H9 (cell line): ENCODE measurements at places on chromosomes 12 and 14. TPM values are rescaled to one million over a fixed set of nuclear protein-coding genes. Genes with fewer than 3 reads are reported as not detected.
A peak's percentile ranks its signal among the peaks of the same experiment; 100 is the strongest.

GRCh38 chr12:14403711-14404196, 38.3 kb downstream of the ATF7IP start:
- DNase-seq, result no peak

- peak; percentile 61 for DNase-seq
Observed at GRCh38 chr12:105502426-105502930, 172.0 kb downstream of the C12orf75 start.

KIAA0586 gene
- total RNA-seq, result 19.7 and 20.9 TPM in 2 replicates

DNA sequence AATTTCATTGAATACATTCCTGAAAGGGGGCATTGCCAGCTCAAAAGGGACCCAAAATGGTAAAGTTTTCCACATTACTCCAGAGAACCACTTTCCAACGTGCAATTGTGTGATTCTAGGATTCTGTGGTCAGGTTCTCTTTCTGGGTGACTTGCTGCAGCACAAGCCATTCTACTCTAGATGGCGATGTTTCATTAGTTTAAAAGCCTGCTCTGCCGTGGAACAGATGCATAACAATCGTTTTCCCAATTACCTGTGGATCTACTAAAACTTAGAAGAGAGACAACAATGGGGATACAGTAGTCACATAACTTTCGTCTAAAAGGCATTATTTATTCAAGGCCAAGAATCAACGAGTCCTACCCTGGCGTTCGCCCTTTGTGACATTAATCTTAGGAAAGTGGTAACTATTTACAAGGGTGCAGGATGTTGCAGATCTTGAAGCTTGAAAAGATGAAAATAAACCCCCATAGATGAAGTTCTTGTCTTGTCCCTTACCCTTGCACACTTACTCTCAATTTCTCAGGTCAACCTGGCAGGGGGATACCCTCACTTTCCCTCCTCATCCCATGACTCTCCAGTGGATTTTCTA, 400.9 kb downstream of the SNAPC1 start:
- peak; percentile 35 for DNase-seq

GRCh38 chr12:27900920-27901879, 71.3 kb downstream of the PTHLH start:
- DNase-seq, result no peak

DNA sequence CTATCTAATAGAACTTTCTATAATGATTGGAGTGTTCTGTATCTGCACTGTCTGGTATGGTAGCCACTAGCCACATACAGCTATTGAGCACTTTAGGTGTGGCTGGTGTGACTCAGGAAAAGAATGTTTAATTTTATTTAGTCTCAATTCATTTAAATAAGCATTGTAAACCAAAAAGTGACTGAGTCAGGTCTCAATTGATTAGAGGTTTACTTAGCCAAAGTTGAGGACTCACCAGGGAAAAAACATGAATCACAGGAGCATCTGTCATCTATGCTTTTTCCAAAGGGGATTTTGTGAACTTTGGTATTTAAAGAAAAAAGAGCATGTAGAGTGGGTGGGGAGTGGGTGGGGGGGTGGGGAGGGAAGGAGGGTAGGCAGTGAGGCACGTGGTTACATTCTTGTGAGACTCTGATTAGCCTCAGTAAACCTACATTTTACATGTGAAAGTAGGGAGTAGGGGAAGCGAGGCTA, 473.1 kb downstream of the ATP23 start:
- no peak for DNase-seq

GRCh38 chr12:39235990-39236767, 206.7 kb downstream of the KIF21A start:
- DNase-seq, result no peak

- peak; percentile 28 for DNase-seq
Observed at GRCh38 chr12:30816742-30817465, 62.2 kb upstream of the CAPRIN2 start.

DNA sequence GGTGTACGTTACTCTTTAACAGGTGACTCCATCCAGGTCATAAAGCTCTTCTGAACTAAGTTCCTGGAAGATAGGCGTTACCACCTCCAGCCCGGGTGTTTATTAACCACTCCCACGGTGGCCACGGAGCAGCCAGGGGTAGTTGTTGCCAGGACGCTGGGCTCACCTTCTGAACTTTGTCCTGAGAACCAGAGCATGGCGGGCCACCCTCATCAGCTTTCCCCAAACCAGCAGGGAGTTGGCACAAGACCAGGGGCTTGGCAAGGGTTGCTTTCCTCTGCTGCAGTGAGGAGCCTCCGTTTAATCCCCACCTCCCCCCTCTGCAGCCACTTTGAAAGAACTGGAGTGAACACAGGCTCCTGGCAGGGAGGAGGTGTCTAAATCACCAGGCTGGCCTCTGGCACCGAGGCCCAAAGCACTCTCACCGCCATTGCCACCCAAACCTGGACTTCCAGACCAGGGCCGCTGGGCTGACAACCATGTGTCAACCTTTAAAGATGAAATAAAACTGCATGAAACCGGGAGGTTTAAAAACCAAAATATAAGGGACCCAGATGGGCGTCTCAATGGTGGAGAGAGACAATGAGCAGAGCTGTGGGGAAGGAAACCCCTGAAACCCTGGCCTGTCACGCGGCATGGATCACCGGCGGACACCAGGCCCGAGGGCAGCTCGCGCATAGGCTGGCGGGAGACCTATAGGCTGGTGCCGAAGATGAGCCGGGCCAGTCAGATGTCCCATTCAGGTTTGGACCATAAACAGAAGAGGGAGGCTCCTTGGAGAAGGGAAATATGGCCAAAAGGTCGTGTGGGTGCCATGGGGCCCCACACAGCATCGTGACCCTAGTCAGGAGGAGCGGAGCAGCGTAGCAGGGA, 30.9 kb upstream of the TDRD9 start:
- DNase-seq, result no peak

MED6 gene
- 53.5 and 55.3 TPM in 2 replicates for total RNA-seq
